Stimulated activated CD8-positive, alpha-beta memory T cell treated with anti-CD3 and anti-CD28 coated beads, Interleukin-2, amount 100 ng/mL, for 48 hours (primary cell): ENCODE measurements at places on chromosomes 2 and 18.

DNA sequence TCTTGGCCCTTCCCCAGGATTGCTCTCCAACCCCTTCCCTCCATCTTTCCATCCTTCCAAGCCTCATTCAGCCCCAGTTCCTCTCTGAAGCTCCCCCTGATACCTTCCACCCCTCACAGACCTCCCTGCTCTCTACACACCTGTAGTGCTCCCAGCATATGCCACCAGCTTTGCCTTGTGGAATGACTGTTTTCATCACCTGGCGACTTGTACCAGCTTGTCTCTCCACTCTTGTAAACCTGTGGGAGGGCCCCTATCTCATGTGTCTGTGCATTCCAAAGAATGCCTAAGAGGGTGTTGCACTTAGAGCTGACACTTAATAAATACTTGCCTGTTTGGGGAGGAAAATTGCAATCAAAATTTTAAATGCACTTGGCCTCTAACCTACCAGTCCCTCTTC is 198.7 kb downstream of the BCL11A start:
- no peak for DNase-seq

GRCh38 chr2:126634273-126634861 is 21.6 kb upstream of the GYPC start:
- peak; percentile 10 for DNase-seq

DNA sequence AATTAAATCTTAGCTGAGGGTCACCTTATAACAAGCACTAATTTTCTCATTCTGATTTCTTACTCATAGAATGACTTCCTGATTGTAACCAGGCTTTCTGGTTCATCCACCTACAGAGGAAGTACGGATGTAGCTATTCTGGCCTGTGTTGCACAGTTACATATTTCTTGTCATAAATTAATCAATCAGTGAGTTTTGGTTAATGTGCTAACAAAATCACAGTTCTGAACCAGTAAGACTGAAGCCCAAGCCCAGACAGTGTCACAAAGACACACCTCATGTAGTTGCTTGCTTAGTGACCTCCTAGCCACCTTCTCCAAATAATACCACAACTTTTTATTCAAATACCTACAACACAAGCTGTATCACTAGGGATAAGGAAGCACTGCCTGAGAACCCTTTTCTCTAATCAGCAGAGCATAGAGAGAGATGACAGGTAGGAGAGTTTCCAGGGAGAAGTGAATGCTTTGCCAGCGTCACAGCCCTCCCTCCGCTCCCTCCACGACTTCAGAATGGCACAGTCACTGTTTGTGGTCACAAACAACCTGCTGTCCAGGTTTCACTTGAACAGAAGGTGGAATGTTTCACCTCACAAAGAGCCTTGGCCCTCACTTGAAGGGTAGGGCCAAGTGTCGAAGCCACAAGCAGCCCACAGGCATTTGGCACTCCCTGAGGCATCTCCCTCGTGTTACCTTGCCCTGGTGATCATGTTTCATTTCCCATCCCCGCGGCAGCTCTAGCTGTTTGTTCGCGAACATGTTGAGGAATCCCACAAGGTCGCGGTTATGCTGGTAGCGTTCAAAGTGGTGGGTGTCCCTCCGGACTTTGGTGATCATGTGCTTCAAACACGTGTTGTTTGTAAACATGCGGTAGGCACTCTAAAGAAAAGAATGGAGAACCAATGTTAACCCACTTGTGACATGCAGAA is 120.8 kb upstream of the STK17B start:
- no peak for DNase-seq

DNA sequence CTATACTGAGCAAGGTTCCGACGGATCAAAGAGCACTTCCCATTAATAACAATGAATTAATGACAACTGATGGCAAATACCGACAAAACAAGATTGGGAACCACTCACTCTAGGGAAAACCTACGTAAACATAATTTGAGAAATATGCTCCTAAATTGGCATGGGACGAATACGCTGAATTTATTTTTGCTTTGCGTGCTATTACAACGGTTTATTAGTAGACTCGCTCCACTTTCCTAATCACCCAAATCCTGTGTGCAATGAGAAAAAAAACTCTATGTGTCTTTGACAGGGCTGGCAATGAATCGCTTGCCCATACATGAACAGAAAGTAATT is 536 bp upstream of the SLC25A12 start:
- DNase-seq: no peak

DNA sequence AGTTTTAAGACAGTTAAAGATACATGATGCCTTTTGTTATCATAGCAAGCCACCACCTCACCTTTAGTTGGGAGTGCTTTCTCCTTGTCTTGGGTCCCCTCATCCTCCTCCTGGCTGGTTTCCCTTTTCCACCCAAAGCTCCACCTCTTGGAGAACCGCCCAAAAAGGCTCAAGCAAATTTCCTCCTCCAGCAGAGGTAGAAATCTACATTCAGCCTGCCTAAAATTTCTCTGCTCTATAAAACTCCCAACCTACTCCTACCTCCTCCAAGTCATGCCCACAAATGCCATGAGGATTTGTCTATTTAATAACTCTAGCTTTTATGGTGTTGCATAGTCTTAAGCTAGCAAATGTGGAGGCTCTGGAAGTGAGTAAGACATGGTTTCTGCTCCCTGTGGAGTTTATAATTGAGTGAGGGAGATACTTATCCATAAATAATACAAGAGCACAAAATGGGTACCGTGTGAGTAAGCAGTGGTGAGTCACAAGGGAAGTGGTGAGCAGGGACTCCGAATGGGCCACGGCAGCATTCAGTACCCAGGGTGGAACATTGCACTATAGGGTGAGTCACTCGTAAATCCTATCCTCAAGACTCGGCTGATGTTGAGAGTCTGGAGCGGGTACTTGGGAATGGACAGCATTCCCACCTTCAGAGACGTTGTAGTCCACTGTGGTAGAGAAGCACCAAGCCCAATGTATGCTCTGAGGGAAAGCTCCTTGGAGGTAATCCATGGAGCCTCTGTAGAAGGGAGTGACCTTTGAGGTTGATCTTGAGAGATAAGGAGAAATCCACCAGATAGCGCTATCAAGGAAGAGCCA is 146.3 kb downstream of the RTN4 start:
- peak; percentile 28 for DNase-seq

DNA sequence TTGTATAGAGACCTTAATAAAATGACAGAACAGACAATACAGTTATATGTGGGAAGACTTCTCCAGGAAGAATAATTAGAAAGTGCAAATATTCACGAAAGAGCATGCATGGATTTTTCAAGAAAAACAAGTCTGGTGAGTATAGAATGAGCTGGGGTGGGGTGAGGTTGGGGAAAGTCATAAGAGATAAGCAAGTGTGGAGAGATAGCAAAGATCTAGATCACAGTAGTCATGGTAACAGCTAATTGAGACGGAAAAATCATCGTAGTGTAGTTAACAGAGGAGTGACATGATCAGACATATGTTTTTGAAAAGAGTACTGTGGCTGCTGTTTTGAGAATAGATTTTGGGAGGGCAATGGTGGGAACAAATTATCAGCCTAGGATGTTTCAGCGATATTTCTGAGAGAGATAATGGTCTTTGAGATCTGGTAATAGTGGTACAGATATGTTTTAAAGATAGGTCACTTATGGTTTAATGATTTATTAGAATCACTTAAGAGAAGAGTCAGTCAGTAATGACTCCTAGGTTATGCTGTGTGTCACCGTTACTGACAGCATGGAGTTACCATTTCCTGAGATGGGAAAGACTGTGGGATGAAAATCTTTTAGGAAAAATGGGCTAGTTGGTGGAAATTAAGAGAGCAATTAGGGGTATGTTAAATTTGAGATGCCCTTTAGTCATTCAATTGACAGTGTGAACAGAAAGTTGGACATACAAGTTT is 248.5 kb upstream of the SLC8A1 start:
- no peak for DNase-seq

GRCh38 chr2:68741805-68742306 is 7.2 kb downstream of the ARHGAP25 start:
- DNase-seq: no peak

GRCh38 chr2:216405588-216405987 is 6.7 kb upstream of the SMARCAL1 start:
- DNase-seq: no peak

DNA sequence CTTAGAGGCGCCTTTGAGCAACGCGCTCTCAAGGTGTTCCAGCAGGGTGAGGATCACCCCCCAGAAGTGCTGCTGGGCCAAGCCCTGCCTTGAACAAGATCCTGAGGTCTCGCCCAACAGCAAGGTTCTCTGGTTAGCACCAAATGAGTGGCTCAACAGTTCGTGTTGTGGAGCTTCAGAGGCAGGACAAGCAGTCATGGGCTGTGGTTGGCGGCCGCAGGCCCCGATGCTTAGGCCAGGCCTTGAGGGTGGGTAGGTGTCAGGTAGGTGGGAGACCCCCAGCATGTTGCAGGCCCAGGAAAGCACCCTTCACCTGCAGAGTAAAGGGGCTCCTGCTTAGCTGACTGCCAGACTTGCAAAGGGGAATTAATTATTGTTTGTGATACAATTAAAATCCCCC is 70.2 kb upstream of the FOSL2 start:
- no peak for DNase-seq

DNA sequence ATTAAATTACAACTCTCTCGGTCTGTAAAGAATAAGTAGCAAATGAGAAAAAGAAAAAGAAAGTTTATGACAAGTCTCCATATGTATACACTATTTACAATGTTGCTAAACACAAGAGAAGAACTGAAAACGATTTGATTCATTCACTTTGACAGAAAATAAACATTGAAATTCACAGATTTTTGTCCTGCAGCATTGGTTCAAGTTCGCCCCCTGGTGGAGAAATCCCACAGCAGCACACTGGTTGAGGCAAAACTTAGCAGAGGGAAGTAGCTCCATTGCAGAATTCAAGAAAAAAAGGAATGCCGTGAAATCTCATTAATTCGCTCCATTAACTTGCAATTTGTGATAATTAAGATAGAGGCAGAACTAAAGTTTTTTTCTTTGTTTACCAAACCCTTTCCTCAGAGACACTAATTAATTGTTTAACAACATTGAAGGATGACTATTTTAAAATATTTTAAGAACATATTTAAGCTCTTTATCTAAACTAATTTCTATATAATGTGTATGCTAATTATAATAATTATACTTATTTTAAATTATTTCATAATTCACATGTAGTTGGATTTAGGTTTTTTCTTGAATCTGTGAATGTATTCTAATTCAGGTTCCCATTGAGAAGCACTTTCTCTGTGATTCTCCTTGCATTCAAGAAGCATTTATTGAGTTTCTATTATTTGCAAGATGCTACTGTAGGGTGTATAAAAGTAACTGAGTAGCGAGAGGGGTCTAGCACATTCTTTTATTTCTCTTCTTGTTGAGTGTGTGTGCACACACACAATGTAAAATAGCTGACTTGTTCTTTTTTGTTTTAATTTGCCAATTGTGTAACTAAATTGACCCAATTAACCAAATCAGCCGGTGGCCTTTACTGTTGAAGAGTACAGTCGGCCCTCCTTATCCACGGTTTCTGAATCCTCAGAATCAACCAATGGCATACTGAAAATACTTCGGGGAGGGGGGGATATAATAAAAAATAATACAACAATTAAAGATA is 74.1 kb downstream of the COL4A3 start:
- peak; percentile 32 for DNase-seq

DNA sequence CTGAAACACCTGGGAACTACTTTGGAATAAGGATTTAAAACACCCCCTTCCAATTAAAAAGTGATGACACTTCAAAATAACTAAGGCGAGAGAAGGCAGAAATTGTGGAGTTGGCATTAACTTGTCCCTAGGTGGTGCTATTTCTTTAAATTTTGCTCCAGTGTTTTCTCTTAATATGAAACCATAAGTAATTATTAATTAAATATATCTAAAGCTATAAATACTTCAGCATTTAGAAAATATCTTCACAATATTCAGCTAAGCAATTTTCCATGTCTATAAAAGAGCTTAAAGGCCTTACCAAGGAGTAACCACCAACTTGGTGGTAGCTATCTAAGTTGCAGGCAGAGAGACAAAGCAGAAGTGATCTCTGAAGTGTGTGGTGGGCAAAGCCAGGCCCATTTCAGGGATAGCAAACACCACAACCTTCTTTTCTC is 186.8 kb upstream of the PGAP1 start:
- no peak for DNase-seq

GRCh38 chr2:161077367-161078210 is 82.6 kb upstream of the TANK start:
- peak; percentile 33 for DNase-seq

GRCh38 chr2:48454504-48454903 is 75.5 kb upstream of the STON1 start:
- DNase-seq: no peak
